ENCODE measurements at places on chromosomes 4 and X.

GRCh38 chr4:47490550-47490949 lies 5.5 kb downstream of the ATP10D start:
- DNase-seq, result no peak

DNA sequence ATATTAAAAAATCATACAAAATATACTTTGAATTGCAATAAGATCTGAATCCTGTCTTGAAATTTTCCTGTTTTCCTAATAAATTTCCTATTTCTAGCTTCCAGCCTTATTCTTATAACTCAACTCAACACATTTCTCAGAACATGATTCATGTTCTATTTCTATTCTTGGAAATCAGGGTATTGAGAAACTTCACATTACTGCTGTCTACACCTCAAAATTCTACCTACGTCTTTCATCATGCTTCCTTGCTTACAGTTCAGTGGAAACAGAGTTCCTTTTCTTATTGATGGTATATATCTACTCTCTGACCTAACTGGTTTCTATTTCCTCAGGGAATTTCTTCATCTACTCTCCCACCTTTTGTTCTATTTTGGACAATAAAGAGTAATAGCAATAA lies 2139.0 kb downstream of the ARAP2 start:
- DNase-seq, result no peak

- no peak for DNase-seq
Measured at GRCh38 chrX:1118572-1119199, 93.8 kb downstream of the CRLF2 start.

DNA sequence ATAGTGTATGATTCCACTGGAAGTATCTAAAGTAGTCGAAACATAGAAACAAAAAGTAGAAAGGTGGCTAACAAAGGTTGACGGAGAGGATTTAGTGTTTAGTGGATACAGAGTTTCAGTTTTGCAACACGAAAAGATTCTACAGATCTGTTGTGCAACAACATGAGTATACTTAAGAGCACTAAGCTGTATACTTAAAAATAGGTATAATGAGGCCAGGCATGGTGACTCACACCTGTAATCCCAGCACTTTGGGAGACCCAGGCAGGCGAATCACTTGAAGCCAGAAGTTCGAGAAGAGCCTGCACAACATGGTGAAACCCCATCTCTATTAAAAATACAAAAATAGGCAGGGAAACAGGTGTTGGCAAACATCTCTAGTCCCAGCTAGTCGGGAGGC lies 7.9 kb upstream of the ATRX start:
- DNase-seq, result no peak

DNA sequence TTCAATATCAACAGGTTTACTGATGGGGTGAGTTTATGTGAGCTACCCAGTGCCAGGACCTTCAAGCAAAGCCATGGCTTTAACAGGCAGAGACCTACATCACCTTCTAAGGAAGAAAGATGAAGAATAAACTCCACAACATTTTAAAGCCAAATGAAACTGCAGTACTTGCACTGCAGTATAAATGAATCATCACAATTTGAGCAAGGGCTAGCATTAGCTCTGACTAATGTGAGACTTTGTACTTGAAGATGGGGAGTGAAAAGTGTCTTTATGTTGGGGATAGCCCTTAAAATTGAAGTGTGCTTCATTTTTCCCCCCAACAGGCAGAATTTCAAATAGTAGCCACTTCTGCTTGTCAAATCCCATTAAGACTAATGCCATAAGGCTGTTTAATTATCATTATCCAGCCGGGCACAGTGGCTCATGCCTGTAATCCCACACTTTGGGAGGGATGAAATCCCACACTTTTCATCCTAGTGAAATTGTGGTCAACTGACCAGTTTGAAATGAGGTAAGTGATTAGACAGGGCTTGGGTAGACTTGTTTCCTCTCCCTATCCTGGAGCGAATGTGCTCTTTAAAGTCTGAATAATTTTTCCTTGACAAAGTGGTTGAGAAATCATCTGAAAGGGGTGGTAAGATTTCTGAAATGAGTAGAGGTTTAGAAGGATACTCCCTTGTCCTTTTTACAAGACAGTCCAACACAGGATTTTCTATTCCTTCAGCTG lies 27.2 kb upstream of the GPR34 start:
- DNase-seq, result no peak

GRCh38 chrX:24485976-24486680 lies 21.0 kb downstream of the PDK3 start:
- DNase-seq, result no peak

- peak; percentile 65 for DNase-seq
Measured at GRCh38 chr4:128811571-128812441, 2.3 kb downstream of the JADE1 start.

DNA sequence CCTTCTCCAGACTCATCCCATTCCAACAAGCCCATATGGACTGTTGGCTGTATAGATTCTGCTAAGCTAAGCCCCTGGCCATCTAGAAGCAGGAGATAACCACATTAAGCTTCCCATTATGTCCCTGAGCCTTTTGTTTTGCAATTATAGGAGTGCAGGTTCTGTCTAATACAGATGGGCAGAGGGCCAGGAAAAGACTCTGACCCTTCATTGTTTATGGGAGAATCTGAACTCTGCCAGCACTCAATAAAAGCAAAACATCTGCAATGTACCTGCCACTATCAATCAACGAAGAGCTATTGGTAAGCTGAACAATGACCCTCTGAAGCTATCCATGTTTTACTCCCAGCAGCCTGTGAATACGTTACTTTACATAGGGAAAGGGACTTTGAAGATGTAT lies 207.3 kb upstream of the CLNK start:
- no peak for DNase-seq

DNA sequence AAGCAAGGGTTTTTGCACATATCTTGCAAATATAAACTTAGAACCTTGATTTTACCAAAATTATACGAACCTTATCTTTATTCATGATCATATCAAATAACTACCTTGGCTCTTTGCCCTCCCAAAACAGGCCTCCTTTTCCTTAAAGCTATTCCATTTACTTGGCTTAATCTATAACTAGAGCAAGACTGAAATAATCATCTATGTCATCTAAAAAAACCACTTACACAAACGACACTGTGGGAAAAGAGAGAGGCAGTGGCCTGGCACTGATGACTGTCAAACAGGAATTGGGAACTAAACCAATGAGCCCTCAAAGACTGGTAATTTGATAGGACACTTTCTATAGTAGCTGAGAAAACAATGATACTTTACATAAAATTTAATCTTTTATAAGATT lies 11.7 kb upstream of the PTPN13 start:
- DNase-seq, result no peak

- DNase-seq, result peak; percentile 0
Measured at GRCh38 chr4:16667464-16667863, 231.0 kb downstream of the LDB2 start.

DNA sequence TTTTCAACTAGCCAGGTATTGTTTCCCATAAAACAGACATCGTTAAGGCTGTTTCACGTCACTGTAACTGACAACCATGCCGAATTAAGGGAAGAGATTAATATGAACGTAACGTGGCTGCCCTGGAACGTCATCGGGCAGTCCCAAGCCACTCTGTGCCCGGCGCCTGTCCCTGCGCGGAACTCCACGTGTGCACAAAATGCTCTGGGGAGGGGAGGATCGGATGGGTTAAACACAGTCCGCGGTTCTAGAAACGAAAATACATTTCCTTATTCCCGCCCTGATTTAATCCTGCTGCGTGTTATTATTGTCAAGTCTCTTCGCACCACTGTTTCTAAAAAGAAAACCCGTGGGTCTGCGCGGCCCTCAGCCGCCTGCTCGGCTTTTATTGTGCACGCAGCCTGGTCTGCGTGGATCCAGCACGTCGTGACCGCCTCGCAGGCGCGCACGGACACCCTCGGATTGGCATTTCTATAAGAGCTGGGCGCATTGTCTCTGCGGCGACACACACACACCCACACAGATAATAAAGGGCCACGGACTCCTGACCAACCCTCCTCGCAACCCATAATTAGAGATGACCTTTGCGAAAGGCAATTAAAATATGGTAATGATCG lies 69.6 kb upstream of the BCOR start:
- DNase-seq, result no peak

DNA sequence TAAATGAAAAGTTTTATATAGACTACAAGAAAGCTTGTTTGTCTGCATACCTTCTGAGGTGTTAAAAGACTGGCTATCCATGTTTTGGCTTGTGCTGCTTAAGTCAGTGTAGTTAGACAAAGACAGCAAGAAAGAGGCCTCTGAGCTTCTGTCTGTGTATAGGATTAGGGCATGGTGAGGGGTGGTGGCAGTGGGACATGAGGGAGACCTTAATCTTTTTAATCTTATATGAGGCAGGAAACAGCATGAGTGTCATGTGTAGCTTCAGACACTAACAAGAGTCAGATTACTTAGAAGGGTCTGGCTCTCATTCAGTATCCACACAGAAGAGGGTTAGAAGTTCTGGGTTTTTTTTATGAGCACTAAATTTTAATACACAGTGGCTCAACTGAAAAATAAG lies 213.3 kb downstream of the GABRG1 start:
- DNase-seq, result no peak

DNA sequence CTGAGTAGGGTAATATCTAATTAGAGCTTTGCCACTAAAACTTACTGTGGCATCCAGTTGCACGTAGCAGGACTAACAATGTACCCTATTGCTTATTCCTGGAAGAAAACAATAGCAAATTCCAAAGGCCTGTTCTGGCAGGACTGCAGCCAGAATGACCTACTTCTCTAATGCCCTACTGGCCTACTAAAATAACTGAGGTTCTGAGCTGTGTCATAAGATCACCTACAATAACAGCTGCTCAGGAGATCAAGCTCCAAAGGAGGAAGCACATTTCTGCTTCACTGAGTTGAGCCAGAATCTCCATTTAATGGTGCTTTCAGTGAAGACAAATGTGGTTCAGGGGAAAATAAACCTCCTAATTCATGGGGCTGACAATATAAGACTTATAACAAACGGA lies 42.2 kb upstream of the CXCL8 start:
- peak; percentile 18 for DNase-seq

DNA sequence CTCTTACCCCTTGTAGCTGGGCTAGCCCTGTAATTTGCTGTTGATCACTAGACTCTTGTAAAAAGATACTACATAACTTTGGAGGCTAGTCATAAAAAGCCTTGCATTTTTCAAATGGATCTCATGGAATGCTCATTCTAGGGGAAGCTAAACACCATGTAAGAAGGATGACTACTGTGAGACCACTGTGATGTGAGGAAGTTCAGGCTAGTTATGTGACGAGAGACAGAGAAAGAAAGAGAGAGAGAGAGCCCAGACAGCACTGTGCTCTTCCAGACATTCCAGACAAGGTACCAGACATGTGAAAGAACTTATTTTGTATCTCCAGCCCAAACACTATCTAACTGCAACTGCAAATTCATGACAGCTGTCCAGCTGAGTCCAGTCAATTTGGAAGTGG lies 404.6 kb upstream of the PITX2 start:
- DNase-seq, result no peak

DNA sequence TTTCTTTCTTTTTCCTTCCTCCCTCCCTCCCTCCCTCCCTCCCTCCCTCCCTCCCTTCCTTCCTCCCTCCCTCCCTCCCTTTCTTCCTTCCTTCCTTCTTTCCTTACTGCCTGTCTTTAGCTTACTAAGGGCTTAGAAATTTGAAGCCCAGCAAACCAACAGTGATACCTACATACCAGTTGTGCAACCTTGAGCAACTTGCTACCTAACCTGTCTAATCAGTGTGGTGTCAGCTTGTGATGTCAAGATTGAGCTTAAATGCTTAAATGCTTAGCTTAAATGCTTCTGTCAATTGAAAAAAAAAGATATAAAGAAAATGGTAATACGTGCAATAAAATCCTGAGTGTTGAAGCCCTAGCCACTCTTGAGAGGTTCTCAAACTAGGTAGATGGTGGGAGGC lies 728.6 kb downstream of the TRIML1 start:
- DNase-seq, result no peak

- no peak for DNase-seq
Measured at GRCh38 chr4:94917146-94917545, 159.4 kb downstream of the BMPR1B start.

GRCh38 chr4:37071576-37071975 lies 173.0 kb upstream of the NWD2 start:
- DNase-seq, result no peak

DNA sequence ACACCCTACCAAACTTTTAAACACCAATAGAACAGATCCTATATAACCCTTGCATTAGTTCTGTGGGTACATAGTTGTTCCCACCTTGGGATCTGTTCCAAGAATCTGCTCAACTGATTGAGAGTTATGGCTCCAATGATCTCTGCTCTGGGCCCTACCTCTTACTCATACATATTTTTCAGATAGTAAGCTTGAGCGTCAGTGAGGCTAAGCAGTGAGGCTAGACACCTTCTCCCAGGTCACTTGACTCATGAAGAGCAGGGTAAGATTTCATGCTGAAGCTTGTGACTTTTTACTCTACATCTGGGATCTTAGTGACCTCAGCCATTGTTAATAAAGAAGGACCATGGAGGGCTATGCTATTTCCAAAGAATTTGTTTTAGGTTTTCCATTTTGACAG lies 23.1 kb upstream of the TNIP3 start:
- no peak for DNase-seq

DNA sequence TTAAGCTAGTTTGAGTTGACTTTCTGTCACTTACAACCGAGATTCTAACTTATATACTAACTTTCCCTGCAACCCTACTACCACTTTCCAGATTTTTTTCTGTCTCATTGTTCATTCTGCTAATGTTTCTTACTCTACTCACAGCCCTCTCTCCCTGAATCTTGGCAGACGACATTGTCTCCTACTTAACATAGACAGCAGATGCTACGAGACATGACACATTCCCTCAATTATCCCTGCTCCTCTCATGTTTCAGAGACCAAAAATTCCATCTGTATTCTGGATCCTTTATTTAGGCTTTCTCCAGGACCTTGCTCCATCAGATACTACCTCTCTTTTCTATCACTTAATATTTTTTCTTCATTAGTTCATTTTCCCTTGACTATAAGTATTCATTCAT lies 379.1 kb upstream of the TEX13C start:
- DNase-seq, result no peak

DNA sequence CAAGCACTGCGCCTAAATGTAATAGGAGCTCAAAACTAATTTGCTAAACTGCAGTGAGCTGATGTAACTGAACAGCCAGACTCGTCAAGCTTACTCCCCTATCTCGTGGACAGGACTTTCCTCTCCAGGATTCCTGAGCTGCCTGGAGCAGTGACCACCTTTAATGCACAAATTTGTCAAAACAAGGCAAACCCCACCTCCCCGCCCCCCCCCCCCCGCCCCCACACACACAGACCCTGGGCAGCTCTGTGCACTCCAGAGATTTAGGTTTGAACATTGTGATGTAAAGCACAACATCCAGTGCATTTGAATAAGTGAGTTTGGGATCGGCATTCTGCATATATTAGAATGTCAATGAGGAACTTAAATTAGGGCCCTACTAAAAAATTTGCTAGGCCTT lies 77.7 kb upstream of the DHX15 start:
- DNase-seq, result no peak

- no peak for DNase-seq
Measured at GRCh38 chr4:158865520-158866177, 96.8 kb downstream of the FNIP2 start.

DNA sequence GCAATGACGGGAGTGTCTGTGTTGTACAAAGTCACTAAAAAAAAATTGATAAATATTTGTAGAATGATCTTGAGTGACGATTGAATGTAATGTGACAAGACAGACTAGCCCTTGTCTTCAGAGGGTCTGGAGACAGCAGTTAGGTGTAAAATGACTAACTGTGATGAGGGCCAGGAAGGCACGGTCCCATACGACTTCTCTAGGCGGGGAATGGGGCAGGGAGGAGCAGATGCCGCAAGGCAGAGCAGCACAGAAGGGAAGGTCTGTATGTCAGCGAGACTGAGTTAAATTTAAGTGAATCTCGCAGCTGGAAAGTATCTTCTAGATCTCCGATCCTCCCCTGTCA lies 405 bp downstream of the CENPE start:
- DNase-seq, result no peak

Data from H54 (cell line).